ENCODE measurements at places on chromosomes 5 and 9.

- DNase-seq, result peak; percentile 83
Measured at GRCh38 chr9:2620919-2621721, 467 bp upstream of the VLDLR start.

- no peak for DNase-seq
Measured at GRCh38 chr5:89246864-89247263, 363.9 kb upstream of the MEF2C start.

- DNase-seq, result no peak
Measured at GRCh38 chr9:129863059-129863690, 27.9 kb downstream of the USP20 start.

DNA sequence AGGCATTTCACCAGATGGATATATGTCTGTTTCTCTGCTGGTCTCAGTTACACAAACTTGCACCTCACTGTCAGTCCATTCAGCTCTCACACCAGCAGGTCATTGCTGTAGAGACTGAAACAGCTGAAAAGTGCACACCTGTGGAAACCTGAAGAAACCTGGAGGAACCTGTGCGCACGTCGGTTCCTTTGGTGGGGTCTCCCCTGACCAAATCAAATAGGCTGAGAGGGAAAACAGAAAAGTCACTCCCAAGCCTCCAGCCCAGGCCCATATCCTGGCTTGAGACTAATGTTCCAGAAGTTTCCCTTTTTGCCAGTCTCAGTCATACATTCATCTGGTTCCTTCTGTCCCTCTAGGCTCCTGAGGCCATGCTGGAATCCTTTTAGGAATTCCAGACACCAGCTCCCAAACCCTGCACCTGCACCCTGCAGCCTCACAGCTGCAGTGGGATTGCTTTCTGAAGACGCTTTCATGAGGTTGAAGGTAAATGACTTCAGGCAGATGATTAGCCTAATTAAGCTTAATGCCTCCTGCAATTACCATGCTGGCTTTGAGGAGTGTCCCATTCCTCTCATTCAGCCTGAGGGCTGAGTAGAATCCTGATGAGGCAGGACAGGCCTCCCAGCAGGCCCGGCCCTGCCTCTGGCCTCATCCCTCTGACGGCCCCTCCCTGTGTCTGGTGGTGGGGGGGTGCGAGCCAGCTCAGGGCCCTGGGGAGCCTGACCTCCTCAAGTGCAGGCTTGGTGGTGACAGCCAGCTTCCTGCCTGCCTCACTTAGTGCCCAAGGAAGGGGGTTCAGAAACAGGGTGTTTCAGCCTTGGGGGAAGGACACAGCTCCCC, 24.3 kb upstream of the CXCL14 start:
- DNase-seq, result no peak

GRCh38 chr5:80277191-80277590, 21.3 kb upstream of the SERINC5 start:
- DNase-seq, result no peak

GRCh38 chr5:126947146-126948010, 83.0 kb downstream of the MARCHF3 start:
- no peak for DNase-seq

DNA sequence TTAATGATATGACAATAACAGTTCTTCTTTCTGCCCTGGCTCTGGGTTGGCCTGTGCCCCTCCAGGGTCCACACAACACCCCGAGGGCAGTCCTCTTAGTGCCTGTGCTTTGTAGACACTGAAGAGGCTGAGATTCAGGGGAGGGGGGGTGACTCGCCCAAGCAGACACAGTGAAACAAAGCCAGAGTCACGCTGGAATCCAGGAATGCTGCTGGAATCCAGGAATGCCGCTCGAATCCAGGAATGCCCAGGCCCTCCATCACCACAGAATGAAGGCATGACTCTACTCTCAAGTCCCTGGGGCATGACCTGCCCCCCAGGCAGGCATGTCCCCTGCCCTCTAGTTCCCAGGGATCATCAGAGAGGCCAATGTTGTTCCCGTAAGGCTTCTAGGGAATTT, 73.1 kb downstream of the LRSAM1 start:
- no peak for DNase-seq

DNA sequence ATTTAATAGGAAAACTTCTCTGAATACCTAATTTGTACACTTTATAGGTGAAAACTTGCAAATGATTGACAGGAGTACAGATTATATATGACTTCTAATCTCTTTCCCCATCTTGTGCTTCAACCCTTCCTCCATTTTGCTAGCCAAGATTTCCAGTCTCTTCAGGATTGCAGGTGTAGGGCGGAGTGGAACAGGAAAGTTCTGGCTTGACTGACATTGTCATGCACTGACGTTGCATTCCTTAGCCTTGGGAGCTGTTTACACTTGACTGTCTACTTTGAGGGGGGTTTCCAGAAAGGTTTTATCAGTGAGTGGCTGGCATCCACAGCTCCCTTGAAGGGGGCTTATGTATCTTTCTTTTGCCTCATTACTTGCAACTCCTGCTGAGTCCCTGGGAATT, 34.1 kb upstream of the GRIA1 start:
- no peak for DNase-seq

DNA sequence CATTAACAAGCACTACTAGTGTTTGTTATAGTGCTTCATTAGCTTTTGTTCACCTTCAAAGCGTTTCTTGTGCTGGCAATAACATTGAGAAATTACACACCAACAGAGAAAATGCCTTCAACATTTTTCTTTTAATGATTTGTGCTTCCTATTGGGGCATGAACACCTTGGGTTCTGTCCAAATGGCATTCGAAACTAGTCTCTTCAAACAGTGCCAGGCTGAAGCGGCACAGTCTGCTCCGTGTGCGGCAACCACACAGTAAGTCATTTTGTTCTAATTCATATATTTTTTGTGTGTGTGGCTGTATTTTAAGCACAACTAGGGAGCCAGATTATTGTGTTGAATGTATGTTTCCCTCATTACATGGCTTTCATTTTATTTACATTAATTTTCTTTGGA, 414.7 kb upstream of the SGCD start:
- DNase-seq, result no peak

- no peak for DNase-seq
Measured at GRCh38 chr9:94826644-94827410, 100.3 kb downstream of the AOPEP start.

DNA sequence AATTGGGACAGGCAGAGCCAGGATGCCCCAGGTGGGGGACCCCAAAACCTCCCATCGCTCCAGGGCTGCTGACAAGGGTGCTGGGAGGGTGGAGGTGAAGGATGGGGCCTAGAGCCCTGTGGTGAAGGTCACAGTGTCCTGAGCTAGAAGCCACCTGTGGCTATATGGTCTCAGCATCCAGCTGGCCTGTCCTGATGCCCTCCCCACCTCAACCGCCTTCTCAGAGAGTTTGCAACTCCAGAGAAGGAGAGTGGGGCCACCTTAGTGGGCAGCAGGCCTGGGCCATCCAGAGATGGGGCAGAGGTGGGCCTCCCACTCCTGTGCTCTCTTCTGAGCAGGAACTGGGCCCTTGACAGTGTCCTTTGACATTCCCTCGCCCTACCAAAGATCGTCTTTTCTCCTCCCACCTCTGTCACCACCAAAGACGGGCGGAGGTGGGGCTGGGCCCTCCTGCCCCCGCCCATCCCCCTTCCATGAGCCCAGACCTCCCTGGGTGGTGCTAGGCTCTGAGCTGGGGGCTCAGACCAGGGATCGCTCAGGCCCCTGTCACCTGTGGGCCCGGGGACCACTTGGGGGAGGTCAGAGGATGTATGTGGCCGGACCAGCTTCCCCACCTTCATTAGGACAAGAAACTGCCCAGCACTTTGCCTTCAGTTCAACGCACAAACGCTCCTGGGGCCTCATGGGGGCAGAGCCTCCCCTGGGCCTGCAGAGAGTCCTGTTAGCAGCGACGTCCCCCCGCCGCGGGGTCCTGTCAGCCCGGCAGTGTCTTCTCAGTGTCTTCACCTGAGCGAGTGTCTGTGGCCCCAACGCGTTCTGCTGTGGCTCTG, 10.0 kb upstream of the DOLPP1 start:
- DNase-seq, result no peak

DNA sequence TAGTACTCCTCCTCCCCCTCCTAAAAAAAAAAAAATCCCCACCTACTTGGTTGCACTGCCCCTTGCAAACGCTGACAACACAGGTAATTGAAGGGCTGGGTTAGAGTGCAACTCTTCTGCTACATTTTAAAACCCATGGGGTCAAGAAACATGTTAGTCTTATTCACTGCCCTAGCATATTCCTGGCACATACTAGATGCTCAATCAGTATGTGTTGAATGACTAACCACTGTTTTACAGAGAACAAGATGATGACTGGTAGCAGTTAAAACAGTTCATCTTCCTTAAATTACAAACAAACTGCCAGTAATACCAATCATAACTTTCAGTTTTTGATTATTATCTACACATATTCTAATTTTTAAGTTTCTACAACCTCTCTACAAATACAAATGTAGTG, 124.4 kb downstream of the NFIB start:
- no peak for DNase-seq

DNA sequence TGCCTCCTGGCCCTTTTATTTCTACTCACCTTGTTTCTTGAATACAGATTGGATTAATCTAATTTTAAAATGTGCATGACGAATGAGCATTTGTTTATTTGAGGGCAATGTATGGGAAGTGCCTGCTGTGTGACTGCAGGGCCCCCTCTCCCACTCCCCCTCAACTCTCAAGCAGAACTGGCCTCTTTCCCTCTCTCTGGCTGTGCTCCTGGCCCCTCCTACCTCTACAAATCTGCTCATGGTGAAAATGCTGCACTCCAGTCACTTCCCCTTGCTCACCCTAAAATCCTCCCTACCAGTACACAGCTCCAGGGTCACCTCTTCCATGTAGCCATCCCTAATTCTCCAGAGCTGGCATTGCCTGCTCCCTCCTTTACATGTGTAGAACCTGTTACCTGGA, 17.2 kb upstream of the NDST1 start:
- no peak for DNase-seq

DNA sequence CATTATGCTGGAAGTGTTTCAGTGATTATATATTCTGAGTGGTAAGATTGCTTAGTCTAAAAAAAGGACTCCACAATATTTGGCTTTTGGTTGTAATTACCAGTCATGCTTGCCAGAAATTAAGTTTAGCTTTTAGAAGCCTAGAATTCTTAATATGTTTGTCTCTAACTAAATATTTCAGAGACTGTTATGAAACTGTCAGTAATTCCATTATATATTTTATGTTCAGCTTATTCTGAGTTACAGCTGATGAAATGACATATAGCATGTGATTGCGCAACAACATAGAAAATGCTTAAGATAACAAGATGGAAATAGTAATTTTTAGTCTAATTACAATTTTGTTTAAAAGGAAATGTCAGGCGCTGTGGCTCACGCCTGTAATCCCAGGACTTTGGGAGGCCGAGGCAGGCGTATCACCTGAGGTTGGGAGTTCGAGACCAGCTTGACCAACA, 44.2 kb downstream of the KIAA1958 start:
- no peak for DNase-seq

DNA sequence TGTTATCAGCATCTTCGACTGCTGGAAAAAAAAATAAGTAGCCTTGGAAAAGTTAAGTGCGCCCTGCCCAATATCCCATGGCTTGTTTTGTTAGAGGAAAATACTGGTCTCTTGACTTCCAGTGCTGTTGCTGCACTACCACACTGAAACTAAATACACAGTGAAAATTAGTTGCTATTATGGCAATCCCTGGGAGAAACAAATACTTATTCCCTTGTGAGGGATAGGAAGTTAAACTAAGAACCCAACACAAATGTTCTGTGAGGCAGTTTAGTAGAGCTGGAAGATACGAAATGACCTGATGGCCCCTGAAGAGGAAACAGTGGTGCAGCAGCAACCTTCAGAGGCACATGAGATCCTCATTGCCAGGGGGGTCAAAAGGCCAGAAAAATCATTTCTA, 164.0 kb downstream of the ARL15 start:
- DNase-seq, result no peak

DNA sequence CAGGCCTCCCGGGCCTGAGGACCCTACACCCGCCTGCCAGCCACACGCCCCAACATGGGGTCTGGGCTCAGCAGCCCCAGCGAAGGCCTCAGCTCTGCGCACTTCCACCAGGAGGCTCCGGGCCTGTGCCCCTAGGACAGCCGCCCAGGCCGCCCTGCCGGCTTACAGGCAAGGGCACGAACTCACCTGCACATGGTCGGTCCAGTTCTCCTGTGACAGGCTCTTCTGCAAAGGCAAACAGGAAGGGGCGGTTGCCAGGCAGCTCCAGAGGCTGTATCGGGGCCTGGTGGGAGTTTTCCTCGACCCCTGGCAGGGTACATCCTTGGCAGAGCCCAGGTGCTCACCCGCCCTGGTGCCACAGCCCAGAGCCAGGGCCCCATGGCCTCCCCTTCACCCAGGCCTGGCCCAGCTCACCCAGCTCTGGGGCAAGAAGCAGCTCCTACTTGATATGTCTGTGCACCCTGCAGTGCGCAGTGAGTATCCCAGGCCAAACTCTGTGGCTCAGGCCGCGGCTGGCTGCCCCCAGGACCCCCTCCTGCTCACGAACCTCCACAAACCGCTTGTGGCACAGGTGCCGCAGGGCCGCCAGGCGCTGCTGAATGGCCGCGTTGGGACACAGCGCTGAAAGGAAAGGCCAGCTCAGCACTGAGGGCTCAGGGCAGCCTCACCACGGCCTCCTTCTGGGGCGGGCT, 52.2 kb upstream of the NRARP start:
- DNase-seq, result no peak

DNA sequence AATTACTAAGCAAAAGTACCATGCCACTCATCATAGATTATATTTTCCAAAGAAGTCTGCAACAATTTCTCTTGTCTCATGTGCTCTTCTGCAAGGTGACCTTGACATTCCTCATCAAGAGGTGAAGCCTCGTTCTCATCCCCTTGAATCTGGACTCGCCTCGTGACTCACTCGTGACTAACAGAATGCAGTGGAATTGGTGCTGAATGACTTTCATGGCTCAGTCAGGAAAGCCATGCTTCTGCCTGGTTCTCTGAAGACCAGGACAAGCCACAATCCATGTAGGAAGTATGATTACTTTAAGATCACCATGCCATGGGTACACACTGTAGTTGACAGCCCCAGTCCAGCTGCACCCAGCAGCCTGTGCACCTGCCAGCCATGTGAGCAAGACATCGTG, 335.8 kb downstream of the GADD45G start:
- no peak for DNase-seq

GRCh38 chr9:136853596-136854112, 1.5 kb downstream of the MAMDC4 start:
- no peak for DNase-seq

DNA sequence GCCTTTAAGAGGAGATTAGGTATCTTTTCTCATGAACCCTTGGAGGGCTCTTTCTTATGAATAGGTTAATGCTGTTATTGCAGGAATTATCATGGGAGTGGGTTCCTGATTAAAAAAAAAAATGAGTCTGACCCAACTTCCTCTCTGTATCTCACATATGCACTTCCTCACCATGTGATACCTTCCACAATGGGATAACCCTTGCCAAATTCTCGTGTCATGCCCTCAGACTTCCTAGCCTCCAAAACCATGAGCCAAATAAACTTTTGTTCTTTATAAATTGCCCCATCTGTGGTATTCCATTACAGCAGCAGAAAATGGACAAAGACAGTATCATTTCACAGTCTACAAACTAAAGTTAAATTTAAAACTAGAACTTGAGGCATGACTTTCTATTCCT, 1.0 kb downstream of the OR1B1 start:
- no peak for DNase-seq

Measured in nucleus accumbens (tissue), 56 donors.